Pancreas (tissue), 10 donors: ENCODE measurements at places on chromosomes 5 and 9.

GRCh38 chr9:87714819-87715218, 11.1 kb upstream of the CTSL start:
- no peak for DNase-seq

DNA sequence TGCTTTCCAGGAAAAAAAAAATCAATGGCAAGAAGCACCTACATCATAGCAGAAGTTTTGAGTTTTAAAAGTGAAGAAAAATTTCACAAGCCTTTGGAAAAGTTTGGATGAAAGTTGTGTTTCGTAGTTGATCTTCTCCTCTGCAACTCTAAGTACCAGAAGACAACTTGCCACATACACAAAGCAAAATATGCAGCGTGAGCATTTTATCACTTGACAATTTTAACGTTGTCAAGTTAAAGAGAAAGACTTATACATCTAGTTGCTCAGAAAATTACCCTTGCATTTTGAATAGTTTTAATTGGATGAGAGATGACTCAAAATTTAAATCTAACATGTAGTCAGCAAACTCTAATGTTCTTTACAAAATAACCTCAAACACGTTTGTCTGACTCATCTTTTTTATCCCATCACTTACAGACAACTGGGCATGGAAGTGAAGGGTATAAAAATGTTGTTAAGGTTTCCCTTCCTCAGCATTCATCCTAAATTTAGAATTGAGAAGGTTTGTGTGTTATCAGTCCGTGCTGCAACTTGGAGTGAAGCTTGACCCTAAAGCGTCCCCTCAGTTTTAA, 213.4 kb downstream of the MARCHF11 start:
- DNase-seq: no peak

DNA sequence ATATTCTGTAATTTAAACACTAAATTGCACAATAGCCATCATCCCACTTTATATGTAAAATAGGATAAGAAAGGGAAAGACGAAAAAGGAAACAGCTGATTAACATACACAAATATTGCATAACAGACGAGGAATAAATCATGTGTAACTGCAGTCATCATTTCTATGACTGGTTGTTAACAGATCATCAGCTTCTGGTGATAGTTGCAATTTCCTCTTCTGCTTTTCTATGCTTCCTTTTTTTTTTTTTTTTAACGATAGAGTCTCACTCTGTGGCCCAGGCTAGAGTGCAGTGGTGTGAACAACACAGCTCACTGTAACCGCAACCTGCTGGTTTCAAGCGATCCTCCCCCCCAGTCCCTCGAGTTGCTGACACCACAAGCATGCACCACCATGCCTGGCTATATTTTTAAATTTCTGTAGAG, 22.5 kb upstream of the JAKMIP2 start:
- no peak for DNase-seq

GRCh38 chr9:70746760-70747159, 332.3 kb upstream of the KLF9 start:
- DNase-seq: no peak

DNA sequence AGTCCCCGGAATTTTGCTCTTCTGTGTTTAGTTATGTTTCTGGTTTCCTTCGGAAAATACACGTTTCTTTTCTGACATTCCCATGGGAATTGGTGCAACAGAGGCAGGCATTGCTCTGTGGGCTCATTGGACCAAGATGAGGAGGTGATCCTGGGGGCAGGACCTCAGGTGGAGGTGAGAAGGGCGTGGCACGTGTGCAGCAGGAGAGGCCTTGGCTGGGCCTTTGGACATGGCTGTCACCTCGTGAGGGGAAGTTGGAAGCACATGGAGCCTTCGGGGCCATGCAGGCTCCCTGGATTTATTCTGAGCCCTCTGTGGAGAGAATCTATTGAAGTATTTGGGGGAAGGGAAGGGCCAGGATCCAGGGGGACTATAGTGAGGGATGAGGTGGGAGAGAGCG, 44.5 kb downstream of the WNK2 start:
- DNase-seq: no peak

GRCh38 chr5:38347040-38347763, 88.8 kb downstream of the EGFLAM start:
- DNase-seq: no peak

GRCh38 chr9:2335260-2335659, 286.3 kb upstream of the VLDLR start:
- no peak for DNase-seq

GRCh38 chr9:17631396-17631795, 52.5 kb downstream of the SH3GL2 start:
- no peak for DNase-seq

DNA sequence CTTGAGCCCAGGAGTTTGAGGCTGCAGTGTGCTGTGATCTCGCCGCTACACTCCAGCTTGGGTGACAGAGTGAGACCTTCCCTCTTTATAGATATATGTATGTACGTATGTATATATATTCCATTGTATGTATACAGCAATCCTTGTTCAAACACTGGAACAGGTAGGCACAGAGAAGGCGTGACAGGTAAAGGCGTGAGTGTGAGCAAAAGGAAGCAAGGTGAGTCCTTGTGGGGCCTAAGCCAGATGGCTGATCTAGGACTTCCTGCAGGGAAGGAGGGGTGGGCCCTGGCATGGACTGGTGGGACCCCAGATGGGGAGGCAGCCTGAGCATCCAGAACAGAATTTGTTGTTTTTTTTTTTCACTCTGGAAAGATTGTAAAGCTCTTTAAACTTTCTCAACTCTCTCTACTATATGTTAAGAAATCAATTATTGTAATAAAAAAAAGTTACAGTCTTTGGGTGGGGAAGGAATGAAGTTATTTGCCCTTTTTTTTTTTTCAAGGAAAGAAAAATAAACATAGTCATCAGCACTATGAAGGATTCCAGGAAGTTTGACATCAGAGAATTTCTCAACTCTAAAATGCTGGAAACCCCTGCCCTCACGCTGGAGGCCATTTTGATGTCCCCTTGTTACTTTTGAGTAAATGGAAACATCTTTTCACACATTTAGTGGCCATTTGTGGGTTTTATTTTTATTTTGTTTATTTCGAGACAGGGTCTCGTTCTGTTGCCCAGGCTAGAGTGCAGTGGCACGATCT, 38.9 kb upstream of the STXBP1 start:
- DNase-seq: no peak

GRCh38 chr5:6728011-6728794, 15.0 kb downstream of the TENT4A start:
- DNase-seq: no peak

DNA sequence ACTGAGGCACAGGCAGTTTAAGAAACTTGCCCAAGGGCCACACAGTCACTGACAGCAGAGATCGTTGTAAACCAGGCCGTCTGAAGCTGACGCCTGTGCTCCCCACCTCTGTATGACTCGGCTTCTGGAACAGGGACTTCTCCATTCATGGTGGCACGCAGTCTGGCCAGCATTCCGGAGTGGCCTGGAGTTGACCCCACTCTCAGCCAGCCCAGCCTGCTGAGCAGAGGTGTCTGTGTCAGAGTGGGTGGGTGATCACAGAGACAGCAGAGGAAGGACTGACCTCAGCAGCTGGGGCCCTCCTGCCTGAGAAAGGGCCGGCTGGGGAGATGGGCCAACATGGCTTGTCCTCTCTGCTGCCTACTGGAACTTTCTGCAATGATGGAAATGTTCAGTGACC, 12.6 kb downstream of the LRSAM1 start:
- no peak for DNase-seq

DNA sequence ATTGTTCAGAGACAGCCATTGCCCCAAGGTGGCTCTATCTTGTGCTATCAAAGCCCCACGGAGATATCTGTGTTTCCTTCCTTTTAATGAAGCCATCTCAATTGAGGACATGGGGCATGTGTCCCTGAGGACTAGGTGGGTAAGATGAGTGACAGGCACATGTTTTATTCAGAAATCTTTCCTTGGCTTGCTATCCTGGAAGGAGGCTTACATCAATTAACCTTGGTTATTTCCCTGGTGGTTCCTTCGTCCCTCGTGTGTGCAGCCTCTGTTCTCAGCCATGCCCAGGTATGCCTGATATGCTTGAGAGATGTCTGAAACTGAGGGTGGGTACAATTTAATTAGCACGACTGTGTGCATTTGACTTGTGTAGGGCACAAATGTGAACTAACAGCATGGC, 102.2 kb upstream of the TUT7 start:
- no peak for DNase-seq

DNA sequence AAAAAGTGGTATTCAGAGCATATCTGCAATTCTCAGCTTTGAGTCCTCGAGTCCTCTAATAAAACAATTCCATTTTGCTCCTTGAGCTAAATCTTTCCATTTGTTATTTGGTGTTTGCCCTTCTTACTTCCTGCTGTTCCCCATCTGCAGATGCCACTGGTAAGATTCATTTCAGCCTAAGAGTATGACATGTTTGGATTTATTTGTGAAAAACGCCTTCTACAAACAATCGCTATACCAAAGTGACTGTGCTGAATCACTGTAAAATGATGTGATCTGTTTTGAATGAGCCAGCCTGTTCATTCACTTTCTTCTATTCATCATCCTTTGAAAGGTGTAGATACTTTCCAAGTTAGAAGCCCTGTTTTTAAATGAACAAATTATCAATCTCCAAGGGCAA, 27.7 kb downstream of the KCTD16 start:
- no peak for DNase-seq

GRCh38 chr9:91948597-91949391, 1.2 kb downstream of the ROR2 start:
- DNase-seq: peak; percentile 43
